Adrenal gland (tissue), 19 donors: ENCODE measurements at places on chromosomes 7 and 10.

DNA sequence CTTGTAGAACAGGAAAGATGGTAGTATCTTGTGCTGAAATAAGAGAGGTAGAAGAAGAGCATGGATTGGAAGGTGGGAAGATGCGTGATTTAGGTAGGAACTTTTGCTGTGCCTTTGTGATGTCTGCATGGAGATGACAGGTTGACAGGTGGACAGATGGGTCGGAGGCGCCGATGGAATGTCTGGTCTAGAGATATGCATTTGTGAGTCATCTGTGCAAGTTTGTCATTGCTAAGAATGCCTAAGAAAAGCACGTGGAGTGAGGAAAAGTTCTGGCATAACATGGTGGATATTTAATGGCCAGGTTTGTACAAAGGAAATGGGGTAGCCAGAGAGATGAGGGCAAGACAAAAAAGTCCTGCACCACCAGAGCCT, 76.0 kb upstream of the ARMC3 start:
- no peaks in the 10 kb centered on the region for H3K36me3 ChIP-seq
- no peaks in the 10 kb centered on the region for H3K27me3 ChIP-seq
- H3K4me3 ChIP-seq, result no peak overlapping the region

DNA sequence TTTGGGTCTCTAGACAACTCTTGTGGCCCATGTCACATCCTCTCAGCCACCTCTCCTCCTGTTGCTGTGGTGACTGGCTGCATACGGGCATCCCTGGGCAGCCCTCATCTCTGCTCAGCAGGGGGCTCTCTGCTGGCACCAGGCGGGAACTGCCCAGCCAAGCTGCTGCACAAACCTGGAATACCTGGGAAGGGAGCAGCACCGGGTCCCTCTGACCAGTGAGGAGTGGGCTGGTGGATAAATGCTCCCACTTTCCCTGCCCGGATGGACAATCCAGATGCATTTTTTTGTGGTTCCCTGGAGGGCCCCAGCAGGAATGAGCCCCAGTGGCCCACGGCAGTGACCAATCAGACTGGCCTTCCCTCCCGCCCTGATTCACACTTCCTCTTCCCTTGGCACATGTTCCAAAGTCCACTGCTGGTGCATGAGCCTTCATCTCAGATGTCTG, 21.9 kb downstream of the GRID1 start:
- H3K4me3 ChIP-seq, result no peak overlapping the region
- no peaks in the 10 kb centered on the region for H3K27me3 ChIP-seq
- no peak overlapping the region for H3K27ac ChIP-seq
- peaks cover 3% of the 10 kb centered on the region for H3K4me1 ChIP-seq
- no peak for DNase-seq

DNA sequence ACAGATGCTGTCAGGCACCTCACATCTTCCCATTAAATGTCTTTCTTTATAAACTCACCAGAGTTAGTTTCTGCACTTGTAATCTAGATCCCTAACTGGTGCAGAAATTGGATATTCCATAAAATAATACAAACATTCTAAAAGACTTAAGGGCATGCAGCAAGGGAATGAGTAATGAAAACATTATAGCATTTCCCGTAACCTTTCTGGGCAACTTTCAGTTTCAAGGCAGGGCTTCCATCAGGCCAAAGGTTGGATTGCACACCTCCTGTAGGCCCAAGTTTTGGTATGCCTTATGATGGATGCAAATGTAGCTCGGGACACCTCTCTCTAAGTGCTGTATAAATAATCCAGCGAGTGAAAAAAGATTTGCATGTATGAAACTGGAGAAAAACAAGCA, 129.9 kb upstream of the LYZL2 start:
- DNase-seq, result no peak
- H3K4me3 ChIP-seq, result no peak overlapping the region
- H3K4me1 ChIP-seq, result no peaks in the 10 kb centered on the region
- H3K27me3 ChIP-seq, result no peaks in the 10 kb centered on the region

GRCh38 chr10:17006631-17007417, 122.8 kb downstream of the CUBN start:
- peak overlapping the region; percentile 21 for H3K27ac ChIP-seq
- no peaks in the 10 kb centered on the region for H3K27me3 ChIP-seq
- DNase-seq, result no peak

GRCh38 chr10:7408291-7409044, 2.4 kb downstream of the SFMBT2 start:
- peak; percentile 73 for DNase-seq
- H3K27me3 ChIP-seq, result peaks cover 8% of the 10 kb centered on the region
- H3K4me3 ChIP-seq, result peak overlapping the region; percentile 86
- no peak overlapping the region for H3K27ac ChIP-seq
- H3K36me3 ChIP-seq, result no peaks in the 10 kb centered on the region
- H3K4me1 ChIP-seq, result peaks cover 9% of the 10 kb centered on the region

- no peaks in the 10 kb centered on the region for H3K27me3 ChIP-seq
- no peaks in the 10 kb centered on the region for H3K36me3 ChIP-seq
- H3K27ac ChIP-seq, result no peak overlapping the region
- no peak overlapping the region for H3K4me3 ChIP-seq
- no peaks in the 10 kb centered on the region for H3K4me1 ChIP-seq
- no peak for DNase-seq
Observed at GRCh38 chr10:123021517-123021916, 12.7 kb downstream of the ACADSB start.

GRCh38 chr10:69899727-69900595, 98.3 kb downstream of the COL13A1 start:
- DNase-seq, result no peak
- no peaks in the 10 kb centered on the region for H3K27me3 ChIP-seq
- H3K4me3 ChIP-seq, result no peak overlapping the region

GRCh38 chr7:81185072-81185471, 266.2 kb upstream of the SEMA3C start:
- no peak overlapping the region for H3K4me3 ChIP-seq
- H3K4me1 ChIP-seq, result no peaks in the 10 kb centered on the region
- H3K27me3 ChIP-seq, result no peaks in the 10 kb centered on the region
- DNase-seq, result no peak

DNA sequence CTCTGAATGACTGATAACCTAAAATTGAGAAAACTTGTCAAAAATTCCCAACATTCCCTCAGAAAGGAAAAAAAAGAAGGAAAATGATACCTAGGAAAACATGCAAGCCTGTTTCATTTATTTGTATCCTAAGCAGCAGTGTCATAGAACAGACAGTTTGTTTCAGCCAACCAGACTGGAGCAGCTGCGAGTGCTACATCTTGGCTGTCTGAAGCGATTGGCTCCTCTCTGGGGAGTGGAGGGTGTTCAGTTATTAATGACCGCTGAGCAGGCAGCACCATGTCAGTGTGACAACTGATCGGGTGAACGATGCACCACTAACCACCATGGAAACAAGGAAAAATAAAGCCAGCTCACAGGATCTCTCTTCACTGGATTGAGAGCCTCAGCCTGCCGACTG, at the start of gene LRRN3:
Gene LRRN3 (plus strand): TSS at position 282 of the 400 bp plus-strand sequence. CDS start 31,646 bp downstream, outside the sequence.
- H3K36me3 ChIP-seq, result no peaks in the 10 kb centered on the region
- H3K4me1 ChIP-seq, result peaks cover 5% of the 10 kb centered on the region
- H3K27me3 ChIP-seq, result no peaks in the 10 kb centered on the region
- peak within 1 kb of the TSS; percentile 63 for H3K27ac ChIP-seq

DNA sequence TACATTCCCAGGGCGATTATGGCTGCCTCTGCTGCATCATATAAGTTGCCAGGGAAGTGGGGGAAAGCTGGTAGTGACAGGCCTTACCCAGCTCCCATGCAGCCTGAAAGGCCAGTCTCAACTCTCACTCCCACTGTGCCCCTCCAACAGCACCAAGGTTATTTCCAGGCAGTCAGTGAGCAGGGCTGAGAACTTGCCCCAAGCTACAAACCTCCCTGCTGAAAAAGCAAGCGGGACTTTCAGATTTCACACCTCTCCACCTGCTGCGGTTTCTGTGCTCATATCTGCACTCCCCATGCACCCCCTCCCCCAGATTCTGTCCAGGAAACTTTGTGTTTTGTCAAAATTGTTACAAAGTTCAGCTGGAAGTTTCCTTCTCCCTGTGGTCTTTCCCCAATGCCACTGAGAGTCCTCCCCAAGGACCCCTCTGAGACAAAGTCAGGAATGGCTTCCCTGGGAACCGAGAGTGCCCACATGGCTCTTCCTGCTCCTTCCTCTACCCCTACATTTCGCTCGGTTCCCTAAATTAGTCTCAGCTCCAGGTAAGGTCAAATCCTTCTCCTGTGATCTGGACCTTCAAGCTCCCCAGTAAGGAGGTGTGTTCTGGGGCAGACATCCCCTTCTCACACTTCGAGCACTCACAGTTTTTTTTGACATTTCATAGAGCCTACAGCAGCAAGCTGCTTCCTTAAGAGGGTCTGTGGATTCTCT, 25.3 kb upstream of the WNT2 start:
- H3K36me3 ChIP-seq, result no peaks in the 10 kb centered on the region
- no peaks in the 10 kb centered on the region for H3K4me1 ChIP-seq
- peaks cover 2% of the 10 kb centered on the region for H3K27me3 ChIP-seq
- no peak overlapping the region for H3K4me3 ChIP-seq
- no peak overlapping the region for H3K27ac ChIP-seq
- no peak for DNase-seq

GRCh38 chr10:51083356-51083853, 9.1 kb downstream of the PRKG1 start:
- no peak for DNase-seq
- no peaks in the 10 kb centered on the region for H3K36me3 ChIP-seq
- no peaks in the 10 kb centered on the region for H3K27me3 ChIP-seq
- H3K27ac ChIP-seq, result no peak overlapping the region

DNA sequence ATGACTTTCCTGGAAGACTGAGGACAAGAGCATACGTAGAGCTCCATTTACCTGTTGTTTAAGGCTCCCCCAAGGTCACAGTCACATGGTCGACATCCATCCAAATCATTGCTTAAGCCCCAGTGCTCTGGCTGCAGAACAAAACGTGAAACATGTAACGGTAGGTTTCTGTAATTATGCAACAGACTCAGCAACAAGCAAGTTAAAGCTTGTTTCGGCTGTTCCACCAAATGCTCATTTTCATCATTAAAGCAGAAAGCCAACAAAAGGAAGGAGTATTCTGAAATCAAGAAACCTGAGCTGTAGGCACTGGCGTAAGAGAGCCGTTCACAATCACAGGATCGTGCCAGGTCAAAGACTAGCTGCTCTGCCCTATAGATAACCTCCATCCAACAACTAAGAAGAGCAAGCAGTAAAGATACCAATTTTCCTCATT, 30.0 kb downstream of the LAMB1 start:
- peak overlapping the region; percentile 65 for H3K27ac ChIP-seq
- H3K36me3 ChIP-seq, result peaks cover 8% of the 10 kb centered on the region
- no peaks in the 10 kb centered on the region for H3K27me3 ChIP-seq
- H3K4me1 ChIP-seq, result no peaks in the 10 kb centered on the region
- H3K4me3 ChIP-seq, result no peak overlapping the region

DNA sequence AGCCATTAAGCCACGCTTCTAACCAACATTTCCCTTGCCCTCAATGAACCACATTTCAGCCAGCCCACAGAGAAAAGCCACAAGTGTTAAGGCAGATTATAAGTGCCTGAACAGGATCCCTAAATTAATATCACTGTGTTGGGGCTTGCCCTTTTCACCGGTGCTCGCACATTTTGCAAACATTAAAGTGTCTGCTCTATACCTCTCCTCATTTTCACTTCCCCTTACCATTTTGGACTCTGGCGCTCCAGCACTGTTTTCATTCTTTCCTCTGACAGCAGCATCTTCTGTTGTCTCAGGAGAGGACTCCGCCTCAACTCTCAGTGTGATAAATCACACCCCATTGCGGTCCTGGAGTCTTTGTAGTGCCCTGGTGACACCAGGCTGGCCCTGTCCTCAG, 274.2 kb downstream of the BAMBI start:
- H3K4me3 ChIP-seq, result no peak overlapping the region
- H3K4me1 ChIP-seq, result no peaks in the 10 kb centered on the region
- no peak overlapping the region for H3K27ac ChIP-seq
- DNase-seq, result no peak
- no peaks in the 10 kb centered on the region for H3K36me3 ChIP-seq
